ENCODE measurements at places on chromosomes 6 and 20.

- DNase-seq = no peak
Measured at GRCh38 chr6:48169635-48170034, 58.6 kb upstream of the PTCHD4 start.

DNA sequence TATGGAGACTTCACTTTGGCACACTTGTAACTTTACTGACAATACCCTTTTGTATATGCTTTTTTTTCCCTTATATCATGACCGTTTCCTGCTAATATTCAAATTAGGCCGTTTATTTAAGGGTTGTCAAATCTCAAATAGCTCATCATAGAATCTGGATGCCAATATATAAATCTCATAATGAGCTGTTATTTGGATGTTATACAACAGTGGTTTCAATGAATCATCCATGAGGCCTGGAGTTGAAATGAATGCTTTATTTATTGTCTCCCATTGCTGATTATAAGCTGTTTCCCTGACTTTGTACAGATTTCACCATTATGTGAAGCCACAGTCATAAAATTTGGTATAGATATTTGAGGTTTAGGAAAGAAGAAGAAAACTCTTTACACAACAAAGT, 256.1 kb downstream of the PLCB1 start:
- no peak for DNase-seq

DNA sequence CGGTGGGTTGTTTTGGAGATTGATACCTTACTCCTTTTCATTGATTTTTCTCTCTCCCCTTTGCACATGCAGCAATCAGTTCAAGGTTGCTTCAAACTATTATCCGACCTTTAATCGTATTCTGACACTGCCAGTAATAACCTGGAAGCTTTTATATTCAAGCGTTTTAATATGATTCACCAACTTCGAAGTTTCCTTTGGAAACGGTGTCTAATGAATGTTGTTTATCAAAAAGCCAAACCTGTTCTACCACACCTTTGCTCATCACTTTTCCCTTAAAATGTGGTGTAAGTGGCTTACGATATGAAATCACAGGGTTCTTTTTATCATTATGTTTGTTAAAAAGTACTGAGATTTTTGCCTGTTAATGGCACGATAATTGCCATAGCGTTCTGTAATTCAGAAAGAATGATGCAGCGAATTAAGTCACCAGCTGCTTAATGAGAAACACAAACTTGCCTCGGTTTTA, 660 bp downstream of the STXBP5 start:
- no peak for DNase-seq

GRCh38 chr20:14882157-14882556, 544.7 kb upstream of the FLRT3 start:
- no peak for DNase-seq

DNA sequence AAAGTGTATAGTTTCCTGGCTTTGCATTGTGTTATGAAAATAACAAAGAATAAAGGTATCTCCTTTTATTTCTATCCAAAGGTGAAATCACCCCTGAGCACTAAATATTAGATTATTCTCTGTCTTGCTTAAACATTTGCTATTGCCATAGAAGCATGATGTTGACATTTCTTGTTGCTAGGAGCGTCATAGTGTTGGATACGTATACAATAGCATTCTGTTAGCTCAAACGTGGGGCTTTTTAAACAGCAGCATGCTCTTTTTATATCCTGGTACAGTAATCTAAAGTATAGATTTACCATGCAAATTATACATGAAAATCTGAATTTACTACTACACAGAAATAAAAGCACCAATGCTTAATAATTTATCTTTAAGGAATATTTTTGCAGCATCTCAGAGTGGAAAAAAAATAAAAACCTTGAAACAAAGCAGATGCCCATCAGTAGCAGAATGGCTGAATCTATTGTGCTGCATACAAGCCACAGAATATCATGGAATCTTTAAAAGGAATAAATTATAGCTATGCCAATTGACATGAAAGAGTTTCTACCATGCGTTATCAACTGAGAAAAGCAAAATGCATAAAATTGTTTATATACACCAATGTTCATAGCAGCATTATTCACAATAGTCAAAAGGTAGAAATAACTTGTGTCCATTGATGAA, 9.6 kb upstream of the HSF2 start:
- no peak for DNase-seq

- no peak for DNase-seq
Measured at GRCh38 chr20:17610566-17611289, 40.9 kb downstream of the DSTN start.

- DNase-seq = no peak
Measured at GRCh38 chr6:36650848-36651478, 27.6 kb upstream of the CDKN1A start.

DNA sequence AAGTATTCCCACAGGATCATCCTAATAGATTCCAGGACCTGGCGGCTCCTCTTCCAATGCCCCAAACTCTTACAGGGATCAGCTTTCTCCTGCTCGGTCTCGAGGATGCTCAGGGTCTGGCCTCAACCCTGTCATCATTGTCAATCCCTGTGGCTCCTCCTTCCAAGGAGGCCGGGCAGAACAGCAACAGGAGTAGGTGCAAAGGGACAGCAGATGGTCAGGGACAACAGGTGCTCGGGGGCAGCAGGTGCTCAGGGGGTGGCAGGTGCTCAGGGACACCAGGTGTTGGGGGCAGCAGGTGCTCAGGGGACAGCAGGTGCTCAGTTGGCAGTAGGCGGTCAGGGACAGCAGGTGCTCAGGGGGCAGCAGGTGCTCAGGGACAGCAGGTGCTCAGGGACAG, 84.8 kb downstream of the TTLL2 start:
- no peak for DNase-seq
